ENCODE measurements at places on chromosomes 2 and 18.

GRCh38 chr2:127097471-127097765 is 9.5 kb downstream of the BIN1 start:
- no peak for DNase-seq

DNA sequence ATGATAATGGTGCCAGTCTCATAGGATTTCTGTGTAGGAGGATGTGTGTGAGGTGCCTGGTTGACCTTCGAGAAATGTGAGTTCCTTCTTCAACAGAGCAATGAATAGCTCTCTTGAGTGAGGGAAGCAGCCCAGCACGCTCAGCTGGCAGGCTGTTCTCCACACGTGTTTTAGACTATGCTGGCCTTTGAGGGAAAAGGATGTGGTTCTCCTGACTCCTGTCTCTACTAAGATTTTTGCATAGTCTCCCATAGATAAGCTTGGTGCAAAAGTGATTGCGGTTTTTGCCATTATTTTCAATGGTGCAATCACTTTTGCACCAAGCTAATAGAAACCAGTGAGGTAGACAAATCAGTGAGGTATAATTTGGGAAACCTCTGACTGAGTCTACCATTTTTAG is 284.1 kb downstream of the SLC4A3 start:
- DNase-seq, result no peak

- DNase-seq, result no peak
Observed at GRCh38 chr18:67636597-67637385, 120.3 kb upstream of the DSEL start.

DNA sequence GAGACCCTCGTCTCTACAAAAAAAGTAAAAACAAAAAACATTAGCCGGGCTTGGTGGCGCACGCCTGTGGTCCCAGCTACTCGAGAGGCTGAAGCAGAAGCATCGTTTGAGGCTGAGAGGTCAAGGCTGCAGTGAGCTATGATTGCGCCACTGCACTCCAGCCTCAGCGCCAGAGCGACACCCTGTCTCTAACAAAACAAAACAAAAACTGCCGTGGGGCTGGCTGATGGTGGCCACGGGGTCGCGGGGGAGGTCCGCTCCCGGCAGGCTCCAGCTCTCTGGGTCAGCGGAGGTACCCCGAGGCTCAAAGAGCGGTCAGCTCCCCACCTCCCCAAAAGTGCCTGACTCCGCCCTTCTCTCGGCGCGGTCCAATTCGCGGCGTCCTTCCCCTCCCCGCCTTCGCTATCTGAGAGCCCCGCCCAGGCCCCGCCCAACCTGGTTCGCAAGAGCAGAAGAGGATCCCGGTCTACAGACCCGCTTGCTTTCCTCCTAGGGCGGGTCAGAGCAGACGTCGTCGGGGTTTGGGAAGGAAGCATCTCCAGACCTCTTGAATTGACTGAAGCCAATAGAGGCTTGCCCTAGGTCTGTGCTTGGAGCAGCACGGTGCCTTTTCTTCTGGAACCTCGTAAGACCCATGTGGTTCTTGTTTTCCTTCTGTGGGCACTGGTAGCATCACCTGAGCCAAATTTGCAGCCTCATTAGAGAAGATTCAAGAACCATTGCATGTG is 7.8 kb downstream of the RAX start:
- DNase-seq, result no peak

Data from globus pallidus (tissue), 1 donor.